Stimulated activated CD8-positive, alpha-beta memory T cell treated with anti-CD3 and anti-CD28 coated beads, Interleukin-4, amount 100 ng/mL, for 4 hours (primary cell): ENCODE measurements at places on chromosomes 11 and 22.

GRCh38 chr11:116771935-116772334 lies 852 bp downstream of the BUD13 start:
- DNase-seq = no peak

GRCh38 chr11:74703211-74703610 lies 28.0 kb downstream of the CHRDL2 start:
- DNase-seq = no peak

DNA sequence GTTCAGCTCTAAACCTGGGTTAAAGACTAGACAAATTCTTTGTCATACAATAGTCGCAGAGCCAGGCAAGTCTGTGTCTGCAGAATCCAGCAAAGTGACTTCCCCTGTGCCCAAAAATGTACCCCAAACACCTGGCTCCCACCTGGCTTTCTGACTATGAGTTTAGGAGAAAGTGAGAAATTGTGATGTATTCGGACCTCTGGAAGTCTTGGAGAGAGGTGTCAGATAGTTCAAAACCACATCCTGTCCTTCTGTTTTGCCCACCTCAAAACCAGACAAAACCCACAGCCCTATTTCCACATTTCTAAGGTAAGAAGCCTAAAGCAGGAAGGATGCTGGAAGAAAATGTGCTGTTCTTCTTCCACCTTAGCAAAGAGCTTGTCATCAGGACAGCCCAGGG lies 63.8 kb upstream of the CLMP start:
- DNase-seq = no peak

- DNase-seq = no peak
Measured at GRCh38 chr11:10209326-10209725, 84.7 kb downstream of the SBF2 start.

GRCh38 chr11:65454311-65454695 lies 31.7 kb downstream of the NEAT1 start:
- DNase-seq = no peak

DNA sequence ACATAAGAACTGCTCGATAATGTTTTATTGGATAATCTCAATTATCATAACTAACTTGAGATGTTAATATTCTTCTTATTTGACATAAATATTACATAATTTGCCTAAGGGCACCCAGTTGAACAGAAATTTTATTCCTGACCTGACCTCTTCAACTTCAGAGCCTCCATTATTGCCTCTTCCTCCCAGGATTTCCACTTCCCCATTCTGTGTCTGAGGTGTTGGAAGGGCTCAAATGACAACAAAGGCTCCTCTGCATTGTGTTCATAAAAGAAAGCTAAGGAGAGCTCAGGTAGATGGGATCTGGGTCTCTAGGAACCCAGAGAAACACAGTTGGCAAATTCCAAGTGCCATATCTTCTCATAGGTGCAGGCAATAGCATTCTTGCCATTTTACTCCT lies 61.2 kb upstream of the ARHGAP20 start:
- DNase-seq = no peak

DNA sequence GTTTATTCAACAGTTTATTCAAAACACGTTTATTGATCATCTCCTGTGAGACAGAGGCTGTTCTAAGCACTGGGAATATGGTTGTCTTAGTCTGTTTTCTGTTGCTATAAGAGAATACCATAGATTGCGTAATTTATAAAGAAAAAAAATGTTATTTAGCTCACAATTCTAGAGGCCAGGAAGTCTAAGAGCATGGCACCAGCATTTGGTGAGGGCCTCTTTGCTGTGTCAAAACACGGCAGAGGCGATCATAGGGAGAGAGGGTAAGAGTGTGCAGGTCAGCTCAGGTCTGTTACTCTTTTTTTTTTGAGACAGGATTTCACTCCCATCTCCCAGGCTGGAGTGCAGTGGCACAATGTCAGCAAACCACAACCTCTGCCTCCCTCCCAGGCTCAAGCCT lies 5.2 kb upstream of the IL17RA start:
- DNase-seq = no peak

- DNase-seq = no peak
Measured at GRCh38 chr11:6052374-6052773, 21.8 kb upstream of the OR56A1 start.

DNA sequence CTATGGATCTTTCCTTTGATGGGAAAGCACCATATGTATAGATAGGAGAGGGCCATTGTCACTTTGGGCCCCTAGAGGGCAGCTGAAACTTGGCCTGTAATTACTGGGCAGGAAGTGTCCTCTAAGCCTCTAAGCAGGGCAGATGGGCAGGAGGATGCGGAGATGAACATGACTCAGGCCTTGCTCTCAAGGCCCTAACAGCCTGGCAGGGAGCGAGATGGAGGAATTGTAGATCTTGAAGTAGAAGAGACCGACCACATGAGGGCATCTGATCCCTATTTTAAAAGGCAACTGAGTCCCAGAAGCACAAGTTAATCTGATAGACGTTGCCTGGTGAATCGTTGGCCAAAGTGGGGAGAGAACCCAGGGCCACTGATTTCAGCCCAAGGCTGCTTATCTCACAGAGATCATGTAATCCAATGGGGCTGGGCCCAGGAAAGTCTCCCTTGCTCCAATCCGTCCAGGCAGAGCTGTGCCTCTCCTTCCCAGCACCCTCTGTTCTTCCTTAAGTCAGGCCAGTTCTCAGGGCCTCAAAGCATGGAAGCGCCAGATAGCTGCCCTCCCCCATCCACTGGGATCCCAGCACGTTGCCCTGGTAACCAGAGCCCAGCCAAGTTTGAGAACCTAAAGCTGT lies 2.5 kb upstream of the SEPTIN3 start:
- DNase-seq = no peak
